Stimulated activated CD4-positive, alpha-beta T cell treated with anti-CD3 and anti-CD28 coated beads, Interleukin-12 subunit alpha, Interleukin-12 subunit beta, amount 100 ng/mL, for 4 hours (primary cell): ENCODE measurements at places on chromosomes 1 and 21.
A peak's percentile ranks its signal among the peaks of the same experiment; 100 is the strongest.

GRCh38 chr1:64173336-64173940 is 30.0 kb upstream of the UBE2U start:
- no peak for DNase-seq

DNA sequence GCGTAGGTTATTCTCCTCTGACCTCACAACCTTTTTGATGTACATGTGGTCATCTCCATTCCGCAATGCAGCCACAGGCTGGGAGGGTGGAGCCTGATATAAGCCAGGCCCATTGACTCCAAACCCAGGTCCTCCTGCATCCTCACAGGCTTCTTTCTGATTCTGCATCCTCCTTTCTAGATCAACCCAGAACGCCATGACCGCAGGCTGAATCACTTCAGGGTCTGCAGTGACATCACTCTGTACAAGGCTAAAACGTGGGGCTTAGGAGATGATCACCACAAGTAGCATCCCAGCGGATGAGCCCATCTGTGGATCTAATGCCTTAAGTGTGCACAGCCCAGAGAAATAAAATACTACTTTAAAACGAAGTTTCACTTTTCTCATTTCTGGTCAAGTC is 16.1 kb downstream of the EBNA1BP2 start:
- no peak for DNase-seq

GRCh38 chr1:195482137-195482536 is 1126.1 kb downstream of the KCNT2 start:
- DNase-seq, result no peak

- DNase-seq, result no peak
Observed at GRCh38 chr1:42152907-42153600, at the start of gene GUCA2B. Gene GUCA2B (plus strand): TSS chr1:42153410. CDS start chr1:42153451, 41 bp downstream.

- DNase-seq, result no peak
Observed at GRCh38 chr1:66353257-66353656, 180.7 kb upstream of the SGIP1 start.

- DNase-seq, result no peak
Observed at GRCh38 chr1:221187174-221187573, 307.9 kb downstream of the HLX start.

GRCh38 chr1:66335859-66336640 is 197.9 kb upstream of the SGIP1 start:
- DNase-seq, result peak; percentile 35
